ENCODE measurements at places on chromosomes 11 and 22.

DNA sequence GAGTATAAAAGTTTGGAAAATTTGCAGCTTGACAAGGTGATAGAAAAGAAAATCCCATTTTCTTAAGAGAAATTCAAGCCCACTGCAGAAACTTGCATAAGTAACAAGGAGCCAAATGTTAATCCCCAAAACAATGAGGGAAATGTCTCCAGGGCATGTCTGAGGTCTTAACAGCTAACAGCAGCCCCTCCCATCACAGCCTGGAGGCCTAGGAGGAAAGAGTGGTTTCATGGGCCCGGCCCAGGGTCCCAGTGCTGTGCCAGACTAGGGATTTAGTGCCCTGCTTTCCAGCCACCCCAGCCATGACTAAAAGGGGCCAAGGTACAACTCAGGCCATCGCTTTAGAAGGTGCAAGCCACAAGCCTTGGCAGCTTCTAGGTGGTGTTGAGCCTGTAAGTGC, 123.7 kb upstream of the TRPC6 start:
- DNase-seq: no peak

DNA sequence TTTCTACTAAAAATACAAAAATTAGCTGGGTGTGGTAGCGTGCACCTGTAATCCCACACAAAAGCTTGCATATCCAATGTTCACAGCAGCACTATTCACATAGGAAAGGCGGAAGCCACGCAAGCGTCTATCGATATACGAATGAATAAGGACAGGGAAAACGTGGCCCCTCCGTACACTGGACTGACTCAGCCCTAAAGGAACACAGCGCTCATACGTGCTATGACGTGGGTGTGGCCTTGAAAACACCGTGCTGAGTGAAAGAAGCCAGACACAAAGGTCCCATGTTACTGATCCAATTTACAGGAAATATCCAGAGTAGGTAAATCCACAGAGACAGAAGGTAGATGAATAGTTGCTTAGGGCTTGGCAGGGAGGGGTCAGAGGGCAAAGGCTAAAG, 7.0 kb downstream of the LMF2 start:
- no peak for DNase-seq

- DNase-seq: no peak
These were observed at the start of gene SLCO2B1 for GRCh38 chr11:75150879-75151278. Gene SLCO2B1, plus strand, starts transcription at chr11:75151107. Its CDS starts 275 bp downstream, at chr11:75151382.

- no peak for DNase-seq
These were observed 22.9 kb upstream of the PAFAH1B2 start for GRCh38 chr11:117121176-117121575.

DNA sequence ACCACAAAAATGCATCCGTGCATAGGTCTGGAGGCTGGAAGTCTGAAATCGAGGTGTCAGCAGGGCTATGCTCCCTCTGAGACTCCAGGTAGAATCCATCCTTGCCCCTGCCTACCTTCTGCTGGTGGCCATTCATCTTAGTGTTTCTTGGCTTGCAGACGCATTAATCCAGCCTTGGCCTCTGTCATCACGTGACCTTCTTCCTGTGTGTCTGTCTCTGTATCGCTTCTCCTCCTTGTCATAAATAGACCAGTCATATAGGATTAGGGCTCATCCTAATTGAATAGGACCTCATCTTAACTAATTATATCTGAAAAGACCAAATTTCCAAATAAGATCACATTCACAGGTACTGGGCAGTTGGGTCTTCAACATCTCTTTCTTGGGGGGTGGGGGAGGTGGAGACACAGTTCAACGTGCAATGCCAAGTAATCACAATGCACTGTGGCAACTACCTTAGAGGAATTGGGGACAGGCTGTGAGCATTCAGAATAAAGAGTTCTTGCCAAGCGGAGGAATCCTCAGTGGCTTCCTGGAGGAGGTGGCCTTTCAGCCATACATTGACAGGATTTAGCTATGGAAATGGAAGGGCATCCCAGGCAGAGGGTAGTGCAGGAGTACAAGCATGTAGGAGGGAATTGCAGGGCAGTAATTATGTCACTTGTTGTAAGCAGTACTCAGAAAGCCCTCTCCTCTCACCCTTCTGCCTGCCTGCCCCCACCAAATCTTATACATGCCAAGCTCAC, 96.2 kb upstream of the SYT13 start:
- no peak for DNase-seq

Measured in astrocyte of the cerebellum (primary cell).